IMR-90 (cell line): ENCODE measurements at places on chromosomes 5 and 9. TPM values are rescaled to one million over a fixed set of nuclear protein-coding genes. Genes with fewer than 3 reads are reported as not detected.
A peak's percentile ranks its signal among the peaks of the same experiment; 100 is the strongest.

DNA sequence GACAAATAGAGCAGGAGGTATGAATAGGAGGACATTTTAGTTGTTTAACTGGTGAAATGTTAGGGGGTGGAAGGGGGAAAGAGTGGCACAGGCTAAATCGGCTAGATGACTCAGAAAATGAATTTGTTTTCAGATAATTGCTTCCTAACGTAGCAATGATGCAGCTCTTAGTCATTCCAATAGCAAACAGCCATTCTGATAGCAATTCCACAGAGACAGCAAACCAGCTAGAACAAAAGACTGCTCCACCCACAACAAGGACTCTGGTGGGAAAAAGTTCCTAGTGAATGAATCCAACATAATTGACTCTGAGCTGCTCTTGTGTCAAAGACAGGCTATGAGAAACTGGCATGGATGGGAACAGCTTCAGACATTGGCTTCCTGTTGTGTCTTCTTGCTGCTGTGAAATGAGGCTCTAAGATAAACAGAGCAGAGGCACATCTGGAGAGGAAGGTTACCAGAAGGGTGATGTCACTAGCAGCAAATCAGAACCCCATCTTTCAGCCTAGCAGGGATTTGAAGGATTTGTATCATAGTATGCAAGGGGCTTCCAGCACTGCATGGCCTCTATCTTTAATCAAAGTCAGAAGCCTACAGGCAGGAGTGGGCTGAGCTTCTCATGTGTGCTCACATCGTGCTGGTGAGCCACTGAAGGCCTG lies 28.1 kb upstream of the F2RL1 start:
- DNase-seq = peak; percentile 100

GRCh38 chr5:143114481-143114880 lies 289.0 kb downstream of the NR3C1 start:
- DNase-seq = no peak

The BNC2 gene
- total RNA-seq = 37.8 and 45.2 TPM in 2 replicates

The OR1N2 gene
- not detected in 2 replicates for total RNA-seq

DNA sequence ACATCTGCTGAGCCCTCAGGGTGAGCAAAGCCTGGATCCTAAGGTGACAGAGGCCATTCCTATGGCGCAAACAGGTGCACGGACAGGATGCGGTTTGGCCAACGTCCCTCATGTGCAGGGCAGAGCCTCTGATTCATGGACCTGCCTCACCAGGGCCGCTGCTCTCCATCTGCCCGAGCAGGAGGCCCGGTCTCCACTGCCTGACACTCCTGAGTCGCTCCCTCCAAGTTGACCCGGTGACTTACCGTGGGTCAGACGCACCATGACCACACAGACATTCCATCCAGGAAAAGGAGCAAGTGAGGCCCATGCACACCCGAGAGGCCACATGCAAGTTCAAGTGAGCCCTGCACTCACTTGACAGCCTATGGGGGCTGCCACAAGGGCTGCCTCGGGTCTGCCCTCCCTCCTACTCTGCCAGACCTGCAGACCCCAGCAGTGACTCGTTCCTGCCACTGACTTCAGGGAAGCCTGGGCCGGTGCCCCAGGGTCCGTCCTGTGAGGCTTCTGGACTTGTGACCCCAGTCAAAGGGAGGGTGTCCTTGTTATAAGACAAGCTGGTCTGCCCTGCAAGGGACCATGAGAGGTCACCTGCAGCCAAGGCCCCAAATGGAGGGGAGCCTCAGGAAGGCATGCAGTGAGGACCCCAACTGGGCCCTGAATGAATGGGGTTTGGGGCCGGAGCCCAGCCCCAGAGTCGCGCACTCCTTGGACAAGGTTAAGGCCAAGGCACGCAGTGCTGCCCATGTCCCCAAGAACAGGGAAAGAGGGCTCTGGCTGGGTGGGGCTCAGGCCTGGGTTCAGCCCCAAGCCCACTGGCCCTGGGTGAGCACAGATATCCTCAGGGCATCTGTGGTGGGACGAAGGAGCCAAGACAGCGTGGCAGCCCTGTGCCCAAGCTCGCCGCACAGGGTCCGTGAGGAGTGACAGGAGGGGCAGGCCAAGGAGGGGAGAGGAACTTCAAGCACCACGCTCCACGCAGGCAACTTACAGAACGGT lies 10.1 kb downstream of the BRD3OS start:
- DNase-seq = no peak
